ENCODE measurements at places on chromosomes 3 and 15.

- H3K27me3 ChIP-seq: no peaks in the 10 kb centered on the region
- H3K27ac ChIP-seq: no peak overlapping the region
- no peaks in the 10 kb centered on the region for H3K36me3 ChIP-seq
- peak; percentile 64 for DNase-seq
- peaks cover 3% of the 10 kb centered on the region for H3K4me1 ChIP-seq
Measured at GRCh38 chr3:86991840-86992435, 989 bp upstream of the VGLL3 start.

DNA sequence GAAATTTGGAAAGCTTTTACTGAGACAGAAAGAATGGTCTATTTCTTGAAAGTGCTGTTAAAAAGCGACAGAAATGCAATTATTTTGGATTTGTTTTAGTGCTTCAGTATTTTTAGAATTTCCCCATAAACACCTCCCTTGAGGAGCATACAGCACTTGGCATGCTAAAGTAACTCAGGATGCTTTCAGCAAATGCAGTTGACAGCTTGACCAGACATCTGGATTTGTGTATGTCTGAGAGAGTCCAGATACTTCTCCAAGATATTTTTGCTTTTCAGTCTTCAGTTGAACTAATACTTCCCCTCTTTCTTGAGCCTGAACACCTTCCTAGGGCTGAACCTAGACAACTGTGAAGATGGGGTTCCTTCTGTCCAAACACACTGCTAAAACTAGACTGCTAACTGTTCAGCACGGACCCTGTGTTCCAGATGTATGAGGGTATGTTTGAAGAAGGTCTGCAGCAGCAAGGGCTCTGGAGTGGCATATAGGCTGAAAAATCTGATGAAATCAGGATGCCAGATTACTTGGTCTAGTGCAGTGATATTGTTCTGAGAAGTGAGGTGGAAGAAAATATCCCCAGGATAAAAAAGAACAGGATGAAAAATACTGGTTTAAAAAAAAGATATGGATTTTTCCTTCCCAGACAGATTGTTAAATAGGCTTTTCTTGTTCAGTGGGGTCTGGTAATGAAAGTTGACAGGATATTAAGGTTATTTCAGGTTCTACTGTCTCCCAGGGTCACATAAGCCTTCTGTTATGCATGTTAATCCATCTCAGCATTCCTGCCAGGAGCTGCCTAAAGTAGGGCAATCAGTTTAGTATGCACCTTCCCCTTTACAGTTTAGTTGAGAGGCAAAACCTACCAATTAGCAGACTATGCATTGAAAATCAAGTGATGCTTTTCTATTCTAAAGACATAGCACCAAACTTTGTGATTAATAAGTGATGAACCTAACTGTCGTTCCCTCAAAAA, 516.9 kb upstream of the TBL1XR1 start:
- H3K4me3 ChIP-seq: no peak overlapping the region
- peaks cover 6% of the 10 kb centered on the region for H3K4me1 ChIP-seq
- H3K27ac ChIP-seq: peak overlapping the region; percentile 68
- no peak for DNase-seq
- no peaks in the 10 kb centered on the region for H3K27me3 ChIP-seq

DNA sequence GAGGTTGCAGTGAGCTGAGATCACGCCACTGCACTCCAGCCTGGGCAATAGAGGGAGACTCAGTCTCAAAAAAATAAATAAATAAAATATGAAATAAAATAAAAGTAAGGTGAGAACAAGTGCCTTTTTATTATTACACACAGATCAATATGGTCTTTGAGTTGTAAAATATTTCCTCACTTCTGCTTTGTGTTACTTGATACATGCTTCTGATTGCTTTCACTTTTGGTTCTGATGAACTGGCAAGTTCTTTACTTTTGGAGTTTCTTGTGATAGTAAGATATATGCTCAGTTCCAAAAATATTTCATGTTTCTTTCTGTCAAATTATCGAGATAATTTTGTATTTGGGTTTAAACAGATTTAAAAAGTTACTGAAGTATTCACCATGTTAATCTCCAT, 16.6 kb upstream of the GYG1 start:
- H3K27ac ChIP-seq: no peak overlapping the region
- no peak overlapping the region for H3K4me3 ChIP-seq
- no peaks in the 10 kb centered on the region for H3K4me1 ChIP-seq

GRCh38 chr3:11544412-11545181, 99.1 kb downstream of the VGLL4 start:
- no peak for DNase-seq
- H3K27me3 ChIP-seq: no peaks in the 10 kb centered on the region
- no peaks in the 10 kb centered on the region for H3K36me3 ChIP-seq
- H3K4me3 ChIP-seq: no peak overlapping the region

DNA sequence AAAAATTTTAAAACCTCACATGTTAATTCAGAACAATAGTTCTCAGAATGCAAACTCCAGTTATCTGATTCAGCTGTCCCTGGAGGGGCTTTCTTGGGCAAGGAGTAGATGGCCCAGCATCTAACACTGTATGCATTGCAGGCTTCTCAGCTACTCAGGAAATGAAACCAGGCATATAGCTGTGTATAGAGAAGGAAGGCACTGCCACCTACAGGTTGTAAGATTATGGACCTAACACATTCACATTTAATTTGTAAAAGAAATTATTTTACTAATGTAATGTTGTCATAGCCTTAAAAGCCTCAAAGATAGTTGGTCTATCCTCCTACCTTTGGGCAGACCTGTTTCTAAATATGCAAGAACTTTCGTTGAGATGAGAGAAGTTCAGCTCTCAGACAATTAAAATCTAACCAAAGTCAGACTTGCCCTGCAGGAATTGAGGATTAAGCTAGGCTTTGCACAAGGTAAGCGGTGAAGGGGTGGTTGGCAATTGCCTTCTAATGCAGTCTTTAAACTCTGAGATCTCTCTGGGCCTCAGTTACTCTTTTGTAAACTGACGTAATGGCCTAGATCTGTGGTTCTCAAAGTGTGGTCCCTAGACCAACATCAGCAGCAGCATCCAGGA, 132.8 kb upstream of the SLC24A5 start:
- no peak overlapping the region for H3K27ac ChIP-seq
- no peak overlapping the region for H3K4me3 ChIP-seq
- no peaks in the 10 kb centered on the region for H3K36me3 ChIP-seq
- no peaks in the 10 kb centered on the region for H3K4me1 ChIP-seq
- DNase-seq: peak; percentile 76
- no peaks in the 10 kb centered on the region for H3K27me3 ChIP-seq
